Neuronal stem cell (in vitro differentiated cells): ENCODE measurements at places on chromosomes 6 and 20.

DNA sequence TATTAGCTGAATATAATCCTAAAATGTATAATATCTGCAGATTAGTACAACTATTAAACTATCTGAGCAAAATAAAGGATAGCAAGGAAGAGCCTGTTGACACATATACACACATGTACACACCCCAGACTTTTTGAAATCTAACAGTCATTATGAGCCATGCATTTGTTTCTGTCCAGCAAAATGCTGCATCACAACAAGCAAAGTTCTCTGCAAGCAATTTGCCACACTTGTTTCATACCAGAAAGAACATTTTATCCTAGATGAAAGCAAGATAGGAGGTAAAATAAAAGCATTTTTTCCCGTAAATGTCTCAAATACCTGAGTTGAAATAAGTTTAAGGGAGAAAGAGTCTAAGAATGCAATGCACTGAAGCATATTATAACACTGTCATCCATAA is 145.2 kb downstream of the COL21A1 start:
- no peak for DNase-seq

GRCh38 chr6:17905611-17906592 is 81.5 kb downstream of the KIF13A start:
- DNase-seq = no peak

GRCh38 chr6:7196019-7196402 is 88.2 kb downstream of the RREB1 start:
- no peak for DNase-seq

GRCh38 chr6:32108094-32108627 is 977 bp downstream of the TNXB start:
- DNase-seq = no peak

DNA sequence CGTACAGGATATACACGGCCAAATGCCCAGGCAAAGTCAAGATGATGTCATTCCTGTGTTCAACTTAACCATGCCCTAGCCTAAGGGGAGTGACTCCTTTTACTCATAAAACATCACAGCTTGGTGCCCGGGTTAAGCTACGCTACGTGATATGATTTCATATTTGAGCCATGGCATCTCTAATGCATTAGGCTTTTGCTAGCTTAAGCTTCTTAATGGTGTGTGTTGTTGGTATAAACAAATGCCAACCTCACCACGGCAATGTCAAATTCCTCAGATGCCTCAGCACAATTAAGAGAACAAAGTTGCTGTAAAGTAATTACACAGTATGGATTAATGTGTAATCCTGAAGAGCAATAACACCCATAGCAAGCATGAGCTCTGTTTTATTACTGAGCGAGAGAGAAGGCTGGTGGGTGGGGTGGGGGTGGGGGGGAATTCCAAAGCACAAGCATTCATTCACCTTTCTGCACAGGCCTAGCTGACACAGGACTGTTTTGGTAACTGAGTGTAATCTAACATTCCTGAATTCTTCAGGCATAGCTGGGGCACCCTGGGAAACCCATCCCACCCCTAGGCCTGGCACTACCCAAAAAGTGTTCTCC is 44.7 kb upstream of the CNKSR3 start:
- DNase-seq = no peak

- DNase-seq = no peak
Observed at GRCh38 chr6:115817161-115817560, 243.5 kb downstream of the FRK start.

DNA sequence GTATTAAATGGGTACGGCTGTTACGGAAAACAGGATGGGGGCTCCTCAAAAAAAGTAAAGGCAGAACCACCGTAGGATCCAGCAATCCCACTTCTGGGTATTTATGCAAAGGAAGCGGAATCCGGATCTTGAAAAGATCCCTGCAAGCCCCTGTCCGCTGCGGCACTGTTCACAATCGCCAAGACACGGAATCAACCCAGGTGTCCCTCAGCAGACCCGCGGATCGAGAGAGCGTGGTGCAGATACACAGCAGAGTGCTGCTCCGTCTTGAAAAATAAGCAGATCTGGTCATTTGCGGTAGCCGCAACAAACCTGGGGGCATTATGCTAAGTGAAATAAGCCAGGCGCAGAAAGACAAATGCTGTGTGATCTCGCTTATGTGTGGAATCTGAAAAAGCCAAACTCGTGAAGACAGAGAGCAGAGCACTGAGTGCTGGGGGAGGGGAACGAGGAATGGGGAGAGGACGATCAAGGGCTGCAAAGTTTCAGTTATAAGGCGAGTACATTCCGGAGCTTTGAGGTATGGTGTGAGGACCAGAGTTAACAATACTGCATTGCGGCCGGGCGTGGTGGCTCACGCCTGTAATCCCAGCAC is 41.3 kb downstream of the NTSR1 start:
- DNase-seq = no peak

DNA sequence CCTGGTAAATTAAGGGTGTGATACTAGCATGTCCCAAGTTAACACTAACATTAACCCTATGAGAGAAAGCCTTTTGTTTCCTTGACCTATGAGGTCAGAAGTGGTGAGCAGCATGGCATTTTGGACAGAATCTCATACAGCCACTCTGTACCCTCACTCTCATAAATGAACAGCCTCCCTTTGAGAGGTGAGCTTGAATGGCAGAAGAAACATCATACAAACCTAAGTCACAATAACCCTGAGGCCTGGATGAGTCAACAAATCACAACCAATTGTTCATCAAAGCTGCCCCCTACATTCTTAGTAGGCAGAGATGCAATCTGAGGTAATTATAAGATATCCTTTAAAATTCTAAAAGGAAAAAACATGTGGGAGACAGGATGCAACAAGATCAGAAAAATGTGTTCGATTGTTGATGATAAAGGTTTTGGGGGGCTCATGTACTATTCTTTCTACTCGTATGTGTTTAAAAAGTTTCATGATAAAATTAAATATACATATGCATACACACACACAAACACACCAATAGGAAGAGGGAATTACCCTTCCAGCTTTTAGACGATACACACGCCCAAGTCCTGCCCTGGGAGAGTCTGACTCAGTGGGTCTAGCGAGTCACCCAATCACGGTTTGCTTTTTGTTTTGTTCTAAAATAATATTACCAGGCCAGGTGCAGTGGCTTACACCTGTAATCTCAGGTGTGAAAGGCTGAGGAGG is 117.3 kb downstream of the ARHGAP18 start:
- DNase-seq = no peak

- peak; percentile 70 for DNase-seq
Observed at GRCh38 chr6:31441365-31442267, 38.2 kb downstream of the MICA start.

GRCh38 chr6:112243861-112244827 is 10.2 kb downstream of the LAMA4 start:
- DNase-seq = no peak

- no peak for DNase-seq
Observed at GRCh38 chr20:37922016-37922415, 19.1 kb downstream of the VSTM2L start.
